Right ventricle myocardium superior (tissue), 1 donor: ENCODE measurements at places on chromosomes 5 and 9.

DNA sequence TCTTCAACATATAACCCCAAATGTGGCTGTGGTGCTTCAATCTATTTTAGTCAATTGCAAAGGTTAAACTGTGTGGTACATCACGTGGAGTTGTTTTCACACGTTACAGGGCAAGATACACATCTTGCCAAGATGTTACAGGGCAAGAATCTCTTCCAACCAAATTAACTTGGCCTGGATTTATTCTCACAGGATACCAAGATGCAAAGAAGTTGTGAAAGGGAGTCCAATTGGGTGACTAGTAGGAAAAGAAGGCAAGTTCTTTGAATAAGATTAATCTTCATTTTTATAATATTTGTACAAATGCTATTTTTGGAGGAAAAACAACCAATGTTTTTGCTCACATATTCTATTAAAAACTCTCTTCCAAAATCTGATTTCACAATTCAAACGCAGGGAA is 4.8 kb upstream of the IFNA8 start:
- no peak for DNase-seq

DNA sequence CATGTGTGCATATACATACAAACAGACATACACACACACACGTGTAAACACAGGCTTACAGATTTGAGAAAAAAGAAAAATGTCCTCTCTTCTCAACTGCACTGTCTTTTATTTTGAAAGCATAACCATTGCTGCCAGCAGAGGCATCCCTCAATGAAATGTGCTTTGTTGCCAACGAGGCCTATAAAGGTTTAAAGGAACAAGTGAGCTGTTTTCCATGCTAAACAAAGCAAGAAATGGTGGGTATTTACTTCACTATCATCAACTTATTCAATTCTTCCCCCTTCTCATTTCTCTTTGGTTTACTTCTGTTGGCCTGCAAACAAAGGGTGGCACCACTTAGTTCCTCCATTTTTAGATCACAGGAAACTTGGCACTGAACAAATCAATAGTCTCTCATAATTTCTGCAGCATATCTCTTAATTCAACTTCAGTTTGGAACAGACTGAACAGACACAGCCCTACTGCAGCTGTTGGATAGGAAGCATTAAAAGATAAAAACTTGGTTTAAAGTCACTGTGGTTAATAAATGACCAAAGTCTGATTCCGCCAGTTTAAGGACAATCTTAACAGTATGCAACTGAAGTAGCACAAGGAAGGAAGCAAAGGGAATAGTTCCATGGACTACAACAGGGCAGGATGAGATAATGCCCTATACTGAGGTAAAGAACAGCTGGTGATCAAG is 21.7 kb downstream of the TTC33 start:
- no peak for DNase-seq

DNA sequence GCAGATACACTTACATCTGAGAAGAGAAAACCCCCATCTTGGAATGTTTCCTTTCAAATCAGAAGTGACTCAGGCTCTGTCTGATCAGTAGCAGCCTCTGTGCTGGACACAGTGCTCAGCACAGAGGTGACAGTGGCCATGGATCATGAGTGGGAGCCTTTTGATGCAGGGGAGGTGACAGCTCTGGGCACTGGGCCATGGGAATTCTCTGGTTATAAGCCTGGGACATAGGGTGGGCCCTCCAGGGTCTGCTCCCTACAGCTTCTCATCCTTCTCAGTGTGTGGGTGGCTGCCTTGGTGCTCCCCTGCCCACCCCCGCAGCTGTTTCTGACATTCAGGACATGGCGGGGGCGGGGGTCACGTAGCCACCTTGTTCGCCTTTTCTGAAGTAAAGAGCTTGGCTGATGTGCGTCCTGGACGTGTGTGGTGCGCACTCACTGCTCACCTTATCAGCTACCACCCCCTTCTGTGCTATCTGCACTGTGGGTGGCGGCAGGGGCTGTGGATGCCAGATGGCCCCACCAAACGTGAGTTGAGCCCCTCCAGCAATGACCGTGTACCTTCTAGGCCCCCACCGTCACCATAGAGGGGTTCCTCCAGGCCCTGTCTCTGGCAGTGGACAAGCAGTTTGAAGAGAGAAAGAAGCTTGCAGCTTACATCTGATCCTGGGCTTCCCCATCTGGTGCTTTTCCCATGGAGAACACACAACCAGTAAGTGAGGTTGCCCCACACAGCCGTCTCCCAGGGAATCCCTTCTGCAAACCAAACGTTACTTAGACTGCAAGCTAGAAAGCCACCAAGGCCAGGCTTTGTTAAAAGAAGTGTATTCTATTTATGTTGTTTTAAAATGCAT is 24.0 kb downstream of the TRIP13 start:
- DNase-seq = no peak

GRCh38 chr5:31811210-31811609 is 172.3 kb downstream of the PDZD2 start:
- no peak for DNase-seq

DNA sequence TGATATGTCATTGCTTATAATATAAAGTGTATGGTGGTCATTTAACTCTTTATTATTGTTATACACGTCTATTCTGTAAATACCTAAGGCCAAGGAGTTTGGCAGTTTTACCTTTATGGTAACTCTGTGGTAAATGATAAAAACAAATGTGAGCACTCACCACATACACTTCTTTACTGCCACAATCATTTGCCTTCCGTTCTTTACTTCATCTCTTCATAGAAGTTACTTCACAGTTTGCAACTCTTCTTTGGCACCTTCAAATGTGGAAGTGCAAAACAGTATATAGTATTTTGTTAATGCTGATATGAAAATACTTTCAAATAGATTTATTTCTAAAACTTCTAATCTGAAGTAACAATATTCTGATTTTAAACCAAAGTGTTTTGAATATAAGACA is 4.4 kb upstream of the MEF2C start:
- DNase-seq = no peak

DNA sequence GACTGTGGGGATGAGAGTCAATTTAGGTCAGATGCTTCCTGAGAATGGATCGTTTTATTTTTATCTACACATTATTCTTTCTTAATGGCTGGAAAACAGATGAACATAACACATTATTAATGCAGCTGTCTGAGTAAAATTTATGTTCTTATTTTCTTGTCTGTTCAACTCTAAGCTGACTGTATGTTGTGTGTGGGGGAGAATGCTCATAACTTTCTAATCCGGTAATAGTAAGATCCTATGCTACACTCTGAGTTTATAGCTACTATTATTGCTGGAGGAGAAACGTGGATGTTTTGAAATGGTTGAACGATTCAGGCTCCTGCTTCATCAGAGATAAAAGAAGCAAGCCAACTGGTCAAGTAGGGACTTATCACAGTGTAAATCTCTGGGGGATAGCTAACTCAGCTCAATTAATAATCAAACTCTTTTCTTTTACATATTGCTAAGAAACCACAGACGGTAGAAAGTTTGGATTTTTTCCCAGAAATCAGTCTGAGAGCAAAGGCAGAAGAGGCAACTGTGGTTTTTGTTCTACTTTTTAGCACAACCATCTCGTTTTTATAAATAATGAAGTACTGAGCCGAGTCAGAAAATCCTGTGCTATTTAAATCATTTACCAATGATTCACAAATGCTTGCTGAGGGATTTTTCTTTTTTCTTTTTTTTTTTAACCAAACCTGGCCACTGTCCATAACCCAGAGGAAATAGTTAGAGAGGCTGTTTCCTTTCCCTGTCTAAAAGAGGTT is 265.0 kb upstream of the FAM174A start:
- DNase-seq = no peak

GRCh38 chr5:124952079-124952478 is 205.6 kb upstream of the ZNF608 start:
- DNase-seq = no peak

DNA sequence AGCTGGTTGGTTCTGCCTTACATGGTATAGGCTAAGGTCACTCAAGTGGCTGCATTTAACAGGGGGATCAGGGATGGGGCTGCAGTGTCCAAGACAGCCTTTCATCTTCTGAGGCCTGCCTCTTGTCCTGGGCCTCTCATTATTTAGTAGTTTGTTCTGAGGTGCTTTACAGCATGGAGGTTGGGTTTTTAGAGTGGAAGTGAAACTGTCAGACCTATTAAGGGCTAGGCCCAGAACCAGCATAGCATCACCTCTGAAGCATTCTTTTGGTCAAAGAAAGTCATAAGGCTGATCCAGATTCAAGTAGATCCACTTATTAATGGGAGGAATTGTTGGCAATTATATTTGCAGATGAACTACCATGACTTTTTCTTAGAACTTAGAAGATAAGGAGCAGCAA is 146.0 kb upstream of the NMUR2 start:
- no peak for DNase-seq

- DNase-seq = no peak
Measured at GRCh38 chr9:106350777-106351176, 512.2 kb upstream of the ZNF462 start.

GRCh38 chr5:68548959-68549676 is 333.6 kb downstream of the PIK3R1 start:
- no peak for DNase-seq

DNA sequence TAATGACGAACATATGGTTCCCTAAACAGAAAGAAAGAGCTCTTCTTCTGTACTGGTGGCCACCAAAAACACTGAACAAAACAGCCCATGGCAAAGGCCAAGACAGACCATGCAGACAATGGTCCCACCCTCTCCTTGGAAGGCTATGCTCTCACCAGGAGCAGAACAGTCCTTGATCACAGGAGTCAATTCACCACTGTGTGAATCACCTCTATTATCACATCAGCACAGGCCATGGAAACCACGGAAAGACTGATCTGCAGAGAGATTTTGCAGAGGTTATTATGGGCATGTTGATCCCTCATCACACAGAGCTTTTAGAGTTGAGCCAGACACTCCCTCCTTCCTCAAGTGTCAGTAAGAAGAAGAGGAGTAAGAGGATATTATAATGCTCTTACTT is 134.0 kb upstream of the RASEF start:
- DNase-seq = no peak
